ENCODE measurements at places on chromosomes 2 and 18. TPM values are rescaled to one million over a fixed set of nuclear protein-coding genes. Genes with fewer than 3 reads are reported as not detected.

The SERPINB10 gene
- not detected for total RNA-seq

The REG3A gene
- 351 TPM for total RNA-seq

The KCNF1 gene
- total RNA-seq: 5.3 TPM

The SH3BP4 gene
- total RNA-seq: 62.6 TPM

The GLI2 gene
- 1.0 TPM for total RNA-seq

The RAB27B gene
- total RNA-seq: 0.66 TPM

All from body of pancreas (tissue), 4 donors.